ENCODE measurements at places on chromosomes 7 and 10.

DNA sequence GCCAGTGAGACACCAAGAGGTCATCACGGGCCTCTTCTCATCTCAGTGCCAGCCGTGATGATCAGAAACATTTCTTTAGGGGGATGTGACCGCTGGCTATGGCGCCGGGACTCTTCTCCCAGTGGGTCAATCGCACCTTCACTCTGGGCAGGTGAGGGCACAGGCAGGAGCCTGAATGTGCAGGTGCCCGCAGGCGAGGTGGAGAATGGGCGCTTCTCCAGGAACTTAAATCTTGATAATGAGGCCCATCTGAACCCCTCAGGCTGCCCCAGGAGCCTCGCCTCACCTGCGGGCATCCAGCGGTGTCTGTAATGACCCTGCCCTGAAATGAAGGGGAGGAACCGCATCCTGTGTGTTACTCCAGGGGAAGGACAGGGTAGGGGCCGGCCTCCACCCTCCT lies 204.7 kb downstream of the ADARB2 start:
- DNase-seq = no peak

DNA sequence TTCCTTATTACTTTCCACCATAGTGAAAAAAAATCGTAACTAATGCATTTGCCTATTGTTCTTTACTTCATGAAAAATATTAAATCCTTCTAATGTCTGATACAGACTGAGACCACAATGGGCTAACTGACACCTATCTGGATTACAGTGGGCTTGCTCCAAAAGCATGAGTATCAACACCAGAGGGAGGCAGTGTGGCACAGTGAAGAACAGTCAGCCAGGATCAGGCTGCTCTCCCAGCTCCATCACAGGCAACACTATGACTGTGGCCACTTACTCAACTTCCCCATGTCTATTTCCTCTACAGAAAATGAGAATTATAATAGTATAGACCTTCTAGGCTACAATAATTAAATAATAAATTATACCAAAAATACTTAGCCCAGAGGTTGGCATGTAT lies 97.2 kb downstream of the SLC25A13 start:
- no peak for DNase-seq

DNA sequence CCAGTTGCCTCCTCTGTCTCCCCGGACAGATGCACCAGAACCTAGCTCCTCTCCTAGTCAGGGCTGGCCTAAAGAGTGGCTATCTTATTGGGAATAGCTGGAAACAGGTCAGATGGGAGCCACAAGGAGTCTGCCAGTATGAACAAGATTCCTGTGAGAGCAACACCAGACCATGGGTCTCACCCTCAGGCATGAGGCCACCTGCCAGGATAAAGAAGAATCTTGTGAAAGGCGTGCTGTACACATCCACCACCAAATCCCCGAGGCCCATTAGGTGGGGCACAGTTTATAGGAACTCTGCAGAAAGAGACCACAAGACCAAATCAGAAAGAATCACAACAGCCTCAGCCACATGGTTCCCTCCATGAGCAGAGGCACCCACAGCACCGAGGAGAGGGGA lies 325.9 kb downstream of the TNS3 start:
- no peak for DNase-seq

DNA sequence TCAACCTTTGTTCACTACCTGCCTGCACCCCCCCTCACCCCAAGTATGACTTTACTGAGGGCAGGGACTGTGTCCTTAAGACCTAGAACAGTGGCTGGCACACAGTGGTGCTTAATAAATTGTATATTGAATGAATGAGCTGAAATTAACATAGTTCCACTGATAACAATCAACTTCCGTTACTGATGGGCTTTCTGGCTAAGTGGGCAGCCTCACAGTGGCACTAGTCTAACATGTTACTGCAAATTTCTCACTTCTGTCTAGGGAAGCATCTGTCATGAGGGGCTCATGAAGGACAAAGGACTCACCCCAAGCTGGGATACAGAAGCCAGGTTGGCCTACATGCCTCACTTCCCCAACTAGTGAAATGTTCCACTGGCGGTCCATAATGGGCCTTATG lies 79.3 kb downstream of the CTTNBP2 start:
- DNase-seq = no peak

- DNase-seq = no peak
Measured at GRCh38 chr10:44706745-44707144, 204.4 kb upstream of the TMEM72 start.

GRCh38 chr7:86904949-86905834 lies 154.3 kb downstream of the ELAPOR2 start:
- no peak for DNase-seq
